Fibroblast of skin of scalp (primary cell): ENCODE measurements at places on chromosomes 5 and 9.

DNA sequence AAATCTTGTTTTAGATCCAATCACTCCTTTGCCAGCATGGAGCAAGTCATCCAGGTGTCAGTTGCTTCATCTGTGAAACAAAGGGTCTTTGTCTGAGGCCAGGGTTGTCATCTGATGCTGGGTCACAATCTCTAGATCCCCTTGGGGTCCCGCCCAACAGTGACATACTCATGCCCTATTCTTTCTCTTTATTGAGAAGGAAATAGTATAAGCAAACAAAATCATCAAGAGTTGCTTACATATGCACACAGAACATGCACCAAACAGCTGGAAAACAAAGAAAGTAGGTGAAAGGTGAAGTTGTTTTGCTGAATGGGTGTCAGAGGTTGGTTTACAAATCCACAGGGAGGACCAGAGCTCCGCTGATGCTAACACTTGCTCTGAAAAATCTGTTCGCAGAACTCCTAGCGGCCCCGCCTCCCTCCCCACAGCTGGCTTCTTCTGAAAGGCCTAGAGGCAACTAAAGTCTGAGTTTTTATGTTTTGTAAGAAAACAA lies 106.1 kb upstream of the SLC44A1 start:
- peak; percentile 64 for DNase-seq

DNA sequence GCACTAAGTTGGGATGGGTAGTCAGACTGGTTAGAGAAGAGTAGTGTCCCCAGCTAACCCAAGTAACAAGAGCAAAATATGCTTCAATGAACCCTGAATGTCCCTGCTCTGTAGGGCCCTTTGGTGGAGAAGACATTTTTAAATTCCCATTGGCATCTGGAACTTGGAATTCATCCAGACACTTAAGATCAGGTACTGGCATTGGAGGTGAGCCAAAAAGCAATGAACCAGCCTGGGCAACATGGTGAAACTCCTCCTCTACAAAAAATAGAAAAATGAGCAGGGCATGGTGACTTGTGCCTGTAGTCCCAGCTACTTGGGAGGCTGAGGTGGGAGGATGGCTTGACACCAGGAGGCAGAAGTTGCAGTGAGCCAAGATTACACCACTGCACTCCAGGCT lies 58.9 kb upstream of the ZNF618 start:
- no peak for DNase-seq

DNA sequence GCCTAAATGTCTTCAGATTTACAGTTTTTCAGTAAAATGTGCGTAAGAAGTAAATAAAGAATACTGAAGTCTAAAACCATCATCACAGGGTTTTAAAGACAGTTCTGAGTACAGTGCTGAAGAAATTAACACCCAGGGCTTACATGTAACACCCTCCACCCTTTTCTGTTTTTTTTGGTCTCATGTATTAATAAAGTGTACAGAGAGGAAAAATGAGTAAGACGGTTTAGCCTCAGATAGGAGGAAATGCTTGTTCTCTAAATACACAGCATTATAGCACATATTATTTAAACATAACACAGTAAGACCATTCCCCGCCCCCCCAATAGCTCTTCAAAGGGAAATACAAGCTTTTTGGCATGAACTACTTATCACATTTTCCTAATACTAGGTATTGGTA lies 119.3 kb downstream of the CHSY3 start:
- no peak for DNase-seq

- no peak for DNase-seq
Measured at GRCh38 chr9:37031902-37032301, 2.2 kb downstream of the PAX5 start.

GRCh38 chr5:127307868-127308267 lies 17.3 kb downstream of the MEGF10 start:
- DNase-seq, result no peak

GRCh38 chr5:127294829-127295228 lies 4.2 kb downstream of the MEGF10 start:
- DNase-seq, result no peak

DNA sequence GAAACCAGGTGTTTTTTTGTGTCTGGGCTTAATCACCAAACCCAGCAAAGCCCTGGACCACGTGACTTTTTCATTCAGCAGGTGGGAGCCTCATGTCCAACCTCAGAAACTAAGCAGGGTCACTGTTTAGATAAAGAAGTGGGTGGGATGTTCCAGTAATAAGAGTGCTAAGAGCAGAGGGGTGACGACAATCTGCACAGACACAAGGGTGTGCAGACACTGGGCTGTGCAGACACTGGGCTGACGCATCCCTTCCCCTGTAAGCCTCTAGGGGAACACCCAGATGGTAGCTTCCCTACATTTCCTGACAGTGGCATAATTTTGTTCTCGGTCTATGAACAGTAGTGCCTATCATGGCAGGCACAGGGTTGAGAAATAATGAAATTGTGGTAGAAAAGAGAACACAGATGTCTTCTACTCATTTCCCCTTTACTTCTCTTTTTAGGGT lies 85.1 kb downstream of the SAXO1 start:
- no peak for DNase-seq

DNA sequence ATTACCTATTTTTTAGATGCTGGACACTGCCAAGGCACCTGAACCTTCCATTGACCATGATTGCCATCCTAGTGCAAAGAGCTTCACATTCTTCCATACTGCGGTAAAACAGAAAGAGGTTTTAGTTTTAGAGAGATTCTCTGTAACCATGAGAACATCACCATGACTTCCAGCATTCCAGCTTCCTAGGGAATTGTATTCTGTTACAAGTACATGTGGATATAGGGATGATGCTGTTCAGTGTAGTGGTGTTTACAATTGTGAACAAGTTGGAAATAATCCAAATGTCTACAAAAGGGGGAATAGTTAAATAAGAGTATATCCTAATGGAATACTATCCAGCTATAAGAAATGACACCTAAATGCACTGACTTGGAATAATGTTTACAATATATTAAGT lies 22.4 kb downstream of the NIPSNAP3B start:
- DNase-seq, result no peak

DNA sequence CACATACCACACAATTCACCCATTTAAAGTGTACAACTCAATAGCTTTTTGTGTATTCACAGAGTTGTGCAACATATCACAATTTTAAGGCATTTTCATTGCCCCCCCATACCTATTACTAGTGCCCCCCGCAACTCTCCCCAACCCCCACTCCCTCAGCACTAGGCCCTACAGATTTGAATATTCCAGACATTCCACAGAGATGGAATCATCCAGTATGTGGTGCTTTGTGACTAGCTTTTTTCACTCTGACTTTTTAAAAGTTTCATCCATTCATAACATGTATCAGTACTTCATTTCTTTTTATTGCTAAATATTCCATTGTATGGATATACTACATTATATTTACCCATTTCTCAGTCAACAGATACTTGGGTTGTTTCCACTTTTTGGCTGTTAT lies 102.9 kb upstream of the LRRTM2 start:
- peak; percentile 65 for DNase-seq

DNA sequence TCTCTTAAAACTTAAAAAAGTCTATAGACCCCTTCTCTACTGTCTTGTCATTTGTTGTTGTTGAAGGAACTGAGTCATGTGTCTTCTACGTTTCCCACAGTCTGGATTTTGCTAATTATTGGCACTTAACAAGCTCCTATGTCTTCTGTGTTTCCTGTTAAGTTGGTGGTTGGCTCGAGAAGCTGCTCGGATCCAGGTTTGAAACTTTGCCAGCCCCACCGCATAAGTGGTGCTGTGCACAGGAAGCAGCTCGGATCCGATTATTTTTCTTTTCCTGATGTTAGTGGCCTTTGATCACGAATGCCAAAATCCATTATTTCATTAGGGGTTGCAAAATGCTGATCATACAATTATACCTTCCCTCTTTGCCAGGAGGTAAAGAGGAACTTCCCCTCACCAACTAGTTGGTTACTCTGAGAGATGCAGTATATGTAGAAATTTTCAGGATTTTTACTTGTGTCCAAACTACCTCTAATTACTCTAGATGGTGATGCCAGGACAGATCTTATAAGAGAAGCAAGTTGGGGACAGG lies 186.5 kb downstream of the NSG2 start:
- DNase-seq, result peak; percentile 68

GRCh38 chr9:9792144-9792857 lies 820.5 kb downstream of the PTPRD start:
- no peak for DNase-seq

DNA sequence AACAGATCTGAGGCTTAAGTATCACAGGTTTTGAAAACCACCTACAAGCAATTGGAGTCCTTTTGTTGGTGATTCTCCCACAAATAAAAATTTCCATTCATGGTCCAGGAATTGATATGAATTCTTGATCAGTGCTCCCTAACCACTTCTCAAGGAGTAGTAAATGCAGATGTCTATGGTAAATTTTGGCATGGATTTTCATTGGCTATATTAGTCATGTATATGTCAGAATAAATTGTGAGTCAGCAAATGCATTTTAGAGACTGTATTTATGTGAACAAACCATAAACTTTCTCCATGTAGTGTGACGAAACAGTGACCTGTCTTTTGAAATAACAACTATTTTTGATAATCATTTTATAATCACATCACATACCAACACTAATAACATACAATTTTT lies 611.1 kb downstream of the HTR1A start:
- no peak for DNase-seq

GRCh38 chr5:116145416-116145815 lies 60.6 kb downstream of the COMMD10 start:
- no peak for DNase-seq

DNA sequence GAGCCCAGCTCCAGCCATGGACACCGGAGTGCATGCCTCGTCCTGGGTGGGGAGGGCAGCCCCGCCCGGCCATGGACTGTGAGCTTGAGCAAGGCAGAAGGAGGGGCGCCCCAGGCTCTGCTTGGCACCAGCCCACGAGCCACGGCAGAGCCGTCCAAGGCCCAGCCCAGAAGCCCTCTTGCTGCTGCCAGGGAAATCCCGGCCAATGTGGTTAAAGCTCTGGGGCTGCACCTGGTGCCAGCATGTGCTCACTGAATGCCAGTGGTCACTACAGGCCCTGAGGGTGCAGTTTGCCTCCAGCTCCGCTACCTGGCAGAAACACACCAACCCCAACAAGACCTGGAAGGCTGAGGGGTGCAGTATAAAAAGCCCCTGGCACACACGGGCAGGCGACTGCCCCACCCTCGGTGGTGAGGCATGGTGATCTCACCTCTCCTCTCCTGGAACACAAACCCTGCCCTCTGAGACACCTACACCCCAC lies 11.8 kb downstream of the BRD3 start:
- peak; percentile 17 for DNase-seq
